ENCODE measurements at places on chromosomes 3 and 15.
A peak's percentile ranks its signal among the peaks of the same experiment; 100 is the strongest.

DNA sequence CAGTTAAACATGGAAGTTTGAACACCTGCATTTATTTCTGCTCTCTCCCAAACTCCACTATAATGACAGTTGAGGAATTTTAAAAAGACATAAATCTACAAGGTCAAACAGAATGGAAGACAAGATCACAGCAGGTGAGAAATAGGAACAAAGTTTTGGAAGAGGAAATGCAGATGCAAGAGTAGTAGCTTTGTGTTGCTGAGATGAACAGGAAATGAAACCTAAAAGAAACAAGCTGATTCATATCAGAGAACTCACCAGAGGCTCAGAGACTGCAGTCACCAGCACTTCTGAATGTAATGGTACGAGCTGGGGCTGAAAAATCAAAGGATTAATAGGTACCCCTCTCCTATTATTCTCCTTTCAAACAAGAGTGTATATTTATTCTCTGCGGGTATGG, 459.9 kb downstream of the RAP2B start:
- peak; percentile 45 for DNase-seq

GRCh38 chr15:85582131-85583079, 202.0 kb downstream of the AKAP13 start:
- peak; percentile 76 for DNase-seq

GRCh38 chr3:188979669-188980310, 192.0 kb upstream of the TPRG1 start:
- DNase-seq, result no peak

DNA sequence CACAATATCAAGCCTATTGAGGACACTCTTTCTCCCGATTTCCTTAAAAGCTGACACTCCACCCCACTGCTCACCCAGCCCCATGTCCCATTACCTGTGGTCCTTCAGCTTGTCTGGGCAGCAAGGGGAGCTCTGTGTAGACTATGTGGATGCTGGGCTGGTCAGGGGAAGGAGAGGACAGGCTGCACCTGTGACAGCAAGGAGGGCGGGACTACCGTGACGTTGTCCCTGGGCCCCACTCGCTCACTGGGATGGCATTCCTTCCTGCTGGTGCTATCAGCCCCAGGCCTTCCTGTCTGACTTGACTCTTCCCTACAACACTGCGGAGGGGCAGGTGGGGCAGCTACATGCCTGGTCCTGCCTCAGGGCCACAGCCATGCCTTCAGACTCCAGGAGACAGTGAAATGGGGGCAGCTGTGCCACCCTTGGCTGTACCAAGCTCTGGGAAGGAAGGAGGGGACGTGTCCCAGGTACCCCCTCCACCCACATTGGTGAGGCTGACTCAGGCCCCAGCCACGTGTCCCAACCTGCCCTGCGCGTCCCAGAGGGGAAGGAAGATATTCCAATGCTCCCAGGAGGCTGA, at the start of gene TMEM40:
Gene TMEM40, minus strand, starts transcription at position 163 of the 583 bp plus-strand sequence. CDS start 9,427 bp downstream, outside the sequence.
- DNase-seq, result no peak

DNA sequence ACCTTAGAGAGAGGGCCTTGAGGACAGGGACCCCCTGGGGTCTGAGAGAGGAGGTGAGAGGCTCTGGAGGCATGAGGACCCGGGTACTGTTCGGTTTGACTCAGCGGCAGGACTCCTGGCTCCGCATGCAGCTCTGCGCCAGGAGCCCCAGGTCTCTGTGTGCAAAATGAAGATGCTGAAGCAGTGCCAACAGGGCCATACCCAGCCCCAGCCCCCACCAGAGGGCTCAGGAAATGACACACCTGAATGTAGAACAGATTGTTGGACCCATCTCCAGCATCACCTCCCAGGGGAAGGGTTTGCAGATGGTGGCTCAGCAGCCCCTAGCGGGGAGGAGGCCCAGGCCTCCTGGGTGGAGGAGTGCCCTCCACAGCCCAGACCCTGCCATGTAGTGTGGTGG, 30.2 kb downstream of the EPHB3 start:
- DNase-seq, result no peak

- DNase-seq, result peak; percentile 31
These were observed 145.5 kb upstream of the UMPS start for GRCh38 chr3:124584552-124585391.

- DNase-seq, result peak; percentile 52
These were observed 182.4 kb downstream of the CBLB start for GRCh38 chr3:105686278-105686897.

DNA sequence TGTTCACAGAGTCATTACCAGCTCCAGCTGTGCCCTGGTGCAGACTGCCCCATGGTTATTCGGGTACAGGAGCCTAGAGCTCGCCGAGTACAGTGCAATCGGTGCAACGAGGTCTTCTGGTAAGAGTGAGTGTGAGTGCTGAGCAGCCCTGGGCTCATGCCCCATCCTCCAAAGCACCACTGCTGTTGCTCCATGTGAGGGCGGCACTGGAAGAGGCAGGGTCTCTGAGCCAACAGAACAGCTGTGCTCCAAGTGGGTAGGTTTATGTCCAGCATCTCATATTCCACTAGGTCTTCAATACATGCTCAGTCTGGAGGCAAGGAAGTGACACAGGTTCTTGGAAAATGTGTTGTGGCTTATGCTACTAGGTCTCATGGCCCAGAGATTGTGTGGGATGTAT, 19.5 kb upstream of the P4HTM start:
- no peak for DNase-seq

GRCh38 chr3:170866499-170866898, 3.5 kb downstream of the RPL22L1 start:
- no peak for DNase-seq

DNA sequence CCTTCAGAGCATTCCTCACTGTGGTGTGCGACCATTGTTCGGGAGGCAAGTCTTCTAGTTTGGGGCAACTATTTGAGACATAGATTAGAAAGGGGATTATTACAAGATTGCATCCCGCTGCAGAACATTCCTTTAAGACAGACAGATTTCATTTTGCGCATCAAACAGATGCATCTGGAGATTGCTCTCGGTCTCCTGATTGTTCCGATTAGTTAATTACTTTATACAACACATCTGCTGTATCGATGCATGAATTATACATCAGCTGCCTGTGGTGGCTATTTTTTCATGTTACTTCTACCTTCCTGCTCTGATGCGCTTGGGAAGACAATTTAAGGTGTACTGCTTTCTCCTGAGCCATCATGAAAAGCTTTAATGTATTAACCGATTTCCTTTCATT, 10.0 kb downstream of the SATB1 start:
- no peak for DNase-seq

DNA sequence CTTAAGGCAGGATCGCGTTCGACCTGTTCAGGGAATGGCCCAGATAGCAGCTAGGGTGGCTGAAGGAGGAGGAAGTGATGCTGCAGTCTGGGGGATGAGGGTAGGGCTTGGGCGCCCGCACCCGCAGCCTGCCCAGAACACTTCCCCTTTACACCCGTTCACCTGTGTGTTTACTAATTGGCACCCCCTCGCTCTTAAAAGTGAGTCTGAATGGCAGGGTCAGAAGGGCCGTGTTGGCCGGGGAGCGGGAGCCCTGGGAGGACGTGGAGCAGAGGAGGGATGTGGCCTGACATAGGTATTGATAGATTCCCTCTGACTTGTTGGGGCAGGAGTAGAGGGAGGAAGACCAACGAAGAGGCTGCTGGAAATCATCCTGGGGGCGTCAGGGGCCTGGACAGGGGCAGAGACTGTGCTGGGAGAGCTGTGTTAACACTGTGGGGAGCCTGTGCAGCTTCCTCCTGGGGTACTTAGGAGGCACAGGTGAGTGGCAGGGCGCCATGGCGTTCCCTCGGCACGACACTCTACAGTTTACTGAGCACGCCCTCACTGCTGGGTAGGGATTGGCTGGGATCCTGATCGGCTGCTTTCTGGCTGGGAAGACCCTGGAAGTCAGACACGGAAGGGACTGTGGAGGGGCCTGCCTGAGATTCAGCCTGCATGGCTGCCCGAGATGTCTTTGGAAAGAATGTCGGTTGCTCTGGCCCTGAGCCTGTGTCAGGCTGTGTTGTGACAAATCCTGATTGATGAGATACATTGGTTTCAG, 51.7 kb downstream of the SLC6A6 start:
- DNase-seq, result no peak

DNA sequence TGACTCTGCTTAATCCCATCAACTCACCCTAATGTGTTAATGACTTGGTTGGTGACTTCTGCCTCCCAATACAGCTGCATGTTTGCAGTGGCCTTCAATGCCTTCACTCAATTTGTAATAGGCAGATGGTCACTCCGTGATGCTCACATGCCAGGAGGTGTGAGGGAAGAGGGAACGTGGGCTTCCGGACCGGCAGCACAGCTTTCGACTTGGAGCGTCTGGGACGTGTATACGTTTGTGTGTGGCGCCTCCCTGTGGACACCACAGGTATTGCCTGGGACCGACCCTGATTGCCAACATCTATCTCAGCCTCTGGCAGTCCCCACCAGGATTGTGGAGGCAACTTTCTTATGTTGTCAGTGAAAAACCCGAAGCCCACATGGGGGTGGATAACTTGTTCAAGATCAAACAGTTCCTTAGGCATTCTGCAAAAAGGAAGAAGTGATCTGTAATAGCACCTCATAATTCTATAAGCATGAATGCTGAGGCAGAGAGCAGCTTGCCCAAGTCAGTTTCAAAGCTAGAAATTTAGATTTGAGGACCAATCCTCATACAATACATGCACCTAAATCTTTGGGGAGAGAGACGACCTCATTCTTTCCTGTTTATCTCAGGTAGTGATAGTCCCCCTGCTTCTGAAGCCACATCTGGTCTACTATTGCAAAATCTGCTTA, 16.9 kb downstream of the MRPL46 start:
- peak; percentile 42 for DNase-seq

- DNase-seq, result no peak
These were observed 332.4 kb upstream of the TLE3 start for GRCh38 chr15:70430069-70430468.

- DNase-seq, result no peak
These were observed 569.2 kb upstream of the ARPP21 start for GRCh38 chr3:35070088-35070487.

- DNase-seq, result no peak
These were observed 27.2 kb upstream of the MEX3B start for GRCh38 chr15:82072926-82073537.

- DNase-seq, result peak; percentile 20
These were observed 170.5 kb upstream of the TGFBR2 start for GRCh38 chr3:30435861-30436331.

- no peak for DNase-seq
These were observed 103.4 kb upstream of the HACD2 start for GRCh38 chr3:123688241-123688747.

GRCh38 chr3:101852983-101853840, 3.9 kb downstream of the NFKBIZ start:
- no peak for DNase-seq

DNA sequence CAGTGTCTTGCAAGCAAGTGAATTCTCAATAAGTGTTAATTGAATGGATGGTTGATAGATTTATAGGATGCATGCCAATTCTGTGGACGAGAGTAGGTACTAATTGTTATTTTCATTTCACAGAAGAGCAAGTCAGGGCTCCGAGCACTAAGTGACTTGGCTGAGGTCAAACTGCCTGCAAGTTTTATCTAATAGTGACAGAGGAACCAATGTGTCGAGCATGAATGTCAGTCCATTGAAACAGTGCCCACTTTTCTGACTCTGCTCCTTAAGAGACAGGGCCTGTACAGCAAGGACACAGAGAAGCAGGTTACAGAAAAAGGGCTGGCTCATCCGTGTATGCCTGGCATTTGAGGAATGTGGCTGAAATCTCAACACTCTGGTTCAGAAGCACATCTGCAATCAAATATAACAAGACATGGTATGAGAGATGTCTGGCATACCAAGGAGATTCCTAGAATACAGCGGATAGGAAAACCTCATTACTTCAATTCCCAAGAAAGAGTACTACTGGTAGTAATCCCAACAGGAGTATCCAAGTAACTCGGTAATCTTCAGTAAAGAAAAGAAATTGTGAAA, 6.0 kb upstream of the B3GNT5 start:
- DNase-seq, result no peak

DNA sequence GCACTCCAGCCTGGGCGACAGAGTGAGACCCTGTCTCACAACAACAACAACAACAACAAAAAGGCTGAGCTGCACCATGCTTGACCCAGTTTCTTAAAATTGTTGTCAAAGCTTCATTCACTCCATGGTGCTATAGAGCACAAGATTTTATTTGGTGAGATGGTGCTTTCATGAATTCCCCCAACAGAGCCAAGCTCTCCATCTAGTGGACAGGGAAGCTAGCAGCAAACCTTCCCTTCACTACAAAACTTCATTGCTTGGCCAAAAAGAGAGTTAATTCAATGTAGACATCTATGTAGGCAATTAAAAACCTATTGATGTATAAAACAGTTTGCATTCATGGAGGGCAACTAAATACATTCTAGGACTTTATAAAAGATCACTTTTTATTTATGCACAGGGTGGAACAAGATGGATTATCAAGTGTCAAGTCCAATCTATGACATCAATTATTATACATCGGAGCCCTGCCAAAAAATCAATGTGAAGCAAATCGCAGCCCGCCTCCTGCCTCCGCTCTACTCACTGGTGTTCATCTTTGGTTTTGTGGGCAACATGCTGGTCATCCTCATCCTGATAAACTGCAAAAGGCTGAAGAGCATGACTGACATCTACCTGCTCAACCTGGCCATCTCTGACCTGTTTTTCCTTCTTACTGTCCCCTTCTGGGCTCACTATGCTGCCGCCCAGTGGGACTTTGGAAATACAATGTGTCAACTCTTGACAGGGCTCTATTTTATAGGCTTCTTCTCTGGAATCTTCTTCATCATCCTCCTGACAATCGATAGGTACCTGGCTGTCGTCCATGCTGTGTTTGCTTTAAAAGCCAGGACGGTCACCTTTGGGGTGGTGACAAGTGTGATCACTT, 2.0 kb downstream of the CCR5 start:
- peak; percentile 59 for DNase-seq

DNA sequence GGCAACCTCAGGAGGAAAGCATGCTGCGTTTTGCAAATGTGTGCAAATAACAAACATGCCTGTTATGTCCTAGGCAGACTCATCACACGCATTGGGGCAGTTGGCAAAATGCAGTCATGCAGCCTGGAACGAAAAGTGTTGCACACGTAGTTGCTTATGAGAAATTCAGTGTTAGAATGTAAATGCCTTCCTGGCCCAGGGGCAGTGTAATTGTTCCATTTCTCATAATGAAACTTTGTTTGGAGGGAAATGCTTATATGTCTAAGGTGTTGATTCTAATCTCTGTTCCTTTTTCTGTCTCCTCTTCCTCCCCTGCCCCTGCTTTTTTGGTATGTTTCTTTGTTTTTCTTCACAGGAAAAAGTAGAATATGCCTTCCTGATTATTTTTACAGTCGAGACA, 156.0 kb downstream of the CACNA1D start:
- no peak for DNase-seq

DNA sequence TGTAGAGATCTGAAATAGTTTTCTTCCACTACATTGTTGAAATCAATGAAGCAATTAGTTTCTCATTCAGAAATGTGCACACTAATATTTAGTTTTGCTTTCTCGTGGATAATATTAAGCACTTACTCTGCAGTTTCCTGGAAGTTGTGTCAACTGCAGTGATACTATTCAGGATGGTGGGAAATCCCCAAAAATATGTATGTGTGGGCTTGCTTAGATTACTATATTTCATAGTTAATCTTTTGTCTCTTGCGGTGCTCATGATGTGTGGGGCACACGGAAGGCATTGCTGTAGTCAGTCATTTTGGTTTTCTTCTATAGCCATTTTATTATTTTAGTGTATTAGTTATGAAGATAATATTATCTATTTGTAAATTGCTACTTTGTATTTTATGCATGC, 19.7 kb downstream of the RAB11A start:
- DNase-seq, result peak; percentile 17

GRCh38 chr3:134352031-134352671, 22.1 kb downstream of the AMOTL2 start:
- no peak for DNase-seq
